LHCN-M2 (cell line): ENCODE measurements at places on chromosomes 2 and 18. TPM values are rescaled to one million over a fixed set of nuclear protein-coding genes. Genes with fewer than 3 reads are reported as not detected.
A peak's percentile ranks its signal among the peaks of the same experiment; 100 is the strongest.

DNA sequence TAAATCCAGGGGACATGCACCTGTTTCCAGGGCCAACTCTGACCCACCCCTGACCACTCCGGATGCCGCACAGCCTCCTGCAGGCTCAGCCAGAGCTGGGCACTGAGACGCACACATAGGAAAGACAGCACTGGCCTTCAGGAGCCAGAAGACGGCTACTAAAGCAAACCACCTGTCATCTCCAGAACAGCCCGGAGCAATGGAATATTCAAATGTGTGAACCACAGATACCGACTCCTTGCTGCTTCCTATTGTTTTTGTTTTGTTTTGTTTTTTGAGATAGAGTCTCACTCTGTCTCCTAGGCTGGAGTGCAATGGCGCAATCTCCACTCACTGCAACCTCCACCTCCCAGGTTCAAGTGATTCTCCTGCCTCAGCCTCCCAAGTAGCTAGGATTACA is 94.0 kb downstream of the LAMA1 start:
- no peak for DNase-seq

- no peak for DNase-seq
These were observed 6.0 kb upstream of the NFATC1 start for GRCh38 chr18:79389689-79390088.

GRCh38 chr2:69620870-69621269 is 22.7 kb downstream of the AAK1 start:
- no peak for DNase-seq

GRCh38 chr2:157194844-157195243 is 62.7 kb upstream of the GALNT5 start:
- no peak for DNase-seq

GRCh38 chr2:181266614-181267013 is 190.6 kb upstream of the ITGA4 start:
- no peak for DNase-seq

DNA sequence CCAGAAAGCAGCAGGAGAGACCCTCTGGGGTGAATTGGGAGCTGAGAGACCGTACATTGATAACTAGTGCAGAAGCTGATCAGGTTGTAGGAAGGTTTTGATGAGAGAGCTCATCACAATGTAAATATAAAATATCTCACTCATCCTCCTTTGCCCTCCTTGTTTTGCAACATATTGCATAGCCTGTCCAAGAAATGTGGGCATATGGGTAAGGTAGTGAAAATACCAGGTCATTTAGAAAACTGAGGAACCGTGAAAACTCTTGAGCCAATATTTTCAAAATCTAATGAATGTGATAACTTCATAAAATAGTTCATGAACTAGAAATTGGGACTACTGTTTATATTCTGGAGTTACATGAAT is 31.4 kb downstream of the C18orf54 start:
- no peak for DNase-seq

GRCh38 chr18:79789901-79790890 is 7.5 kb upstream of the KCNG2 start:
- DNase-seq, result no peak

DNA sequence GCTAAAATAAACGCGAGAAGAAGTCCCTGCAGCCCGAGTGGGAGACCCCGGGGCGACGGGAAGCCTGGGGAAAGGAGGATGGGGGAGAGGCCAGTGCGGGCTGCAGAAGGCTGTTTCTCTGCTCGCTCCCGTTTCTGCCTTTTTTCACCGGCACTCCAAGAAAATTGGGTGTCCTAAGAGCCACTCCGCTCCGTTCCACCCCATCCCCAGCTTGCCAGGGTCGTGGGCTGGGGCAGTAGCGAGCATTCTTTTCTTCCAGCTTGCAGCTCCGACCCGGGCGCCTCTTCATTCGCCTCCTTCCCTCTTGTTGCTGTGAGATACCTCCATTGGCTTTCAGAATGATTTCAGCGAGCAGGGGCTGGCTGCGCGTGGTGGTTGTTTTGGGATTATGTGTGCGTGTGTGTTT is 1.1 kb downstream of the HOXD3 start:
- no peak for DNase-seq

DNA sequence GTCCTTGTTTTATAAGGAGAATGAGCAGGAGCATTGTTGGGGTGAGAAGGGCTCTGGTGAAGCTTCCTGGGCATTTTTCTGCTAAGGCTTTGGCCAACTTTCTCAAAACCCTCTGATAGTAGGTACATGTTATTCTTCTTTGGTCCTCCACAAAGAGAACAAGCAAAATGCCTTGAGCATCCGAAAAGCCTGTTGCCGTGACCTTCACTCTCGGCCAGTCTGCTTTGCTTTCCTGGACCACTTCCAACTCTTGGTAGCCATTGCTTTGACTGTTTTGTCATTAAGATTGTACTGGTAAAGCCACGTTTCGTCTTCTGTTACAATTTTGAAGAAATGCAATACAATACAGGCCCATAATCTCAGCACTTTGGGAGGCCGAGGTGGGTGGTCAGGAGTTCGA is 27.4 kb upstream of the ALLC start:
- no peak for DNase-seq

GRCh38 chr2:68222287-68222686 is 30.0 kb downstream of the PPP3R1 start:
- no peak for DNase-seq

DNA sequence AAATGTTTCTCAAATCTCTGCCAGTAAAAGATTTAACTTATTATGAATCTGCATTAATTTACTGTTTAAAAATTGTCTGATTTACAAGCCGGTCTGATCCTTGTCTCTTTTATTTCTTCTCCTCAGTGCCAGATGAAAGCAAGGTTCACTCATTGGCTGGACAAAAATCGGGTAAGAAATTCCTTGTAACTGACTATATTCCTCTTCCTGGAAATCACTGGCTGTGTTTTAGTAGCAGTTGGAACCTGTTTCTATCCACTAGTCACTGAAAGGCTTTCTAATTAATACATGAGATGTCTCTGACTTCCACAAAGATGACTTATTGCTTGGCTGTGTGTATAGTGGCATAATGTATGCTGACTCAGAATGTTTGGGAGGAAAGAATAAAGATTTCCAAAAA is 436.6 kb upstream of the NRP2 start:
- DNase-seq, result peak; percentile 15

DNA sequence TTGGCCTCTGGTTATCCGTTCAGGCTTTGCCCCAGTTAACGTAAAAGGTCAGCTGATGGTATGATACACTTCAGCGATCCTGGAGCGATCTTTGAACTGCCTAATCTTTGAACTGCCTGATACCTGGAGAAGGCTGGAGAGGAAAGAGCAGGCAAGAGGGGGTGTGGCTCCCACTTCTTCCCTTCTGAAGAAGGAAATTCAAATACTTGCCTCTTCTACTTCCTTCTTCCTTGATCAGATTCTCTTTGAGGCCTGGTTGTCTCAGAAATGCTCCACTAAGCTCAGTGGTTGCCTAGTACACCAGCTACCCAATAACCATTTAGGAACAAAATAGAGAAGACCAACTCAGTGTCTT is 619 bp downstream of the GALM start:
- no peak for DNase-seq

GRCh38 chr2:111617299-111618225 is 266.4 kb downstream of the ANAPC1 start:
- DNase-seq, result no peak

- no peak for DNase-seq
These were observed 298.2 kb upstream of the HNRNPA3 start for GRCh38 chr2:176914371-176914770.

- DNase-seq, result no peak
These were observed 84.5 kb upstream of the MAPRE2 start for GRCh38 chr18:34956663-34957062.

DNA sequence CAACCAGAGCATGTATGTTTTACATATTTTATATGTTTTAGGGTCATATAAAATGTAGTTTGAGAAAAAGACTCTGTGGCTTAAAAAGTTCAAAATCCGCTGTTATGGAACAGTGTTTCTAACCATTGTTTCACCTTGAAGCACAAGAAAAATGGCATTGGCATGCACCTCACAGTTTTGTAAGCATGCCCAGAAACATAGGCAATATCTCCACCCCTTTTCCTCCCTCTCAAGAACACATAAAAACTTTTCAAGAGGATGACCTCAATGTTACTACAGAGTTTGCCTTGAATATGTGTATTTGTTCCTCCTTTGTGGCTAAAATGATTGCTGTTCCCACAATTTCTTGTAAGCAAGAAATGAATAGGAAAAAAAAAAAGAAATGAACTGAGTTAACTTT is 29.3 kb upstream of the SLC40A1 start:
- DNase-seq, result peak; percentile 13

GRCh38 chr2:173940208-173941020 is 24.8 kb downstream of the SP3 start:
- DNase-seq, result no peak

DNA sequence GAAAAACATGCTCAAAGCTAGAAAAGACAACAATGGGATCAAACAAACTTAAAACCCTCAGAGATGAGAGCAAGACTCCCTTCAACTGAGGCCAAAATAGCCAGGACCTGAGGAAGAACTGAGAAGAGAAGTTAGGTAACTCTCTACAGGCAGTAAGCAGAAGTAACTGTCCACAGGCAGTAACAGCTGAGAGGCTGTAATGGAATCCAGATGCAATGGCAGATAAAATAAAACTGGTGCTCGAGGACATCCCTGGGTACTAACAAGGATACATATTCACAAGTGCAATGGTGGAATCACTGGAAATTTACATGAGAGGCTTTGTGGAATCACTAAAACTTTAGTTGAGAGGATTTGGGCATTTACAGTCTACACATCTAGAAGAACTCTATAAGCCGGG is 30.4 kb upstream of the C2orf66 start:
- no peak for DNase-seq

DNA sequence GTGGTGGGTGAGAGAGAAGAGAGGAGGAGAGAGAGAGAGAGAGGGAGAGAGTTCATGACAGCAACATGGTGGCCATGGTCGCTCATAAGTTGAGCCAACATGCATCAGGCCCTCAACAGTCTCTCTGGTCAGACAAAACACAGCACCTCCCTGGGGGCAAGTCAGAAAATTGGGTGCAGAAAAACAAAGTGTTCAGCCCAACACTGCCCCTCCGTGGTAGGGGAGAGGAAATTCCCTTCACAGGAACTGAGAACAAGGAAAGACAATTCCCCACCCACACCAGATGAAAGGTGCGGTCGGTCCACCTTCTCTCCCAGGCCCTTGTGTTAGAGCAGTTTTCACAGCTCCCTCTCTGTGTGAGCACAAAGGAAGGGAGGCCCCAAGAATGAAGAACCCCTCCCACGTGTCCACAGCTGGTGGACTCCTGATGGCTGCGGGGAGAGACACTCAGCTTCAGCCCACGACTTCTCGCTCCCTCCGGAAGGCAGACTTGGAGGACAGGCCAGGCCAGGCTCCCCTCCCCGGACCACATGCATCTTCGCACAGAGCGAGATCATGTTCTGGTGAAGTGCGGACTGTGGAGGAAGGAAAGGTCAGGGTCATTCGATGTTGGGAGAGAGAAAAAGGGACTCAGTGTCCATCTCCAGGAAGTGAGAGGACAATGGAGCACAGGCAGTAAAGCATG is 181.7 kb downstream of the ANAPC1 start:
- DNase-seq, result peak; percentile 77

DNA sequence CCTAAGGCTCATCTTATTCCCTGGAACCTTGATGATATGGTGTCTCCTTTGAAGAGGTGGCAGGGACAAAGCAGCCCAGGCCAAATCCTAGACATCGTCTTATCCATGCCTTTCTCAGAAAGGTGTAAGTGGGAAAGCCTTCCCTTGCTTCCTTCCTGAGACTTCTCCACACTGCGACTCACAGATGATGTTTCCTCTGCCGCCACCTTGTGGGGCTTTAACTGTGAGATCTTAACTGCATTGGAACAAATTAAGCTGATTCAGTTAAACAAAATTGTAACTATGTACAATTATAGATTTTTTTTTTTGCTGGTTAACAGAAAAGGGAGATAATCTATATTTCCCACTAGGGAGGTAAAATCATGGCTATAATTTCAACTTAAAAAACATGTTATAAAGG is 10.0 kb upstream of the GCA start:
- peak; percentile 46 for DNase-seq

DNA sequence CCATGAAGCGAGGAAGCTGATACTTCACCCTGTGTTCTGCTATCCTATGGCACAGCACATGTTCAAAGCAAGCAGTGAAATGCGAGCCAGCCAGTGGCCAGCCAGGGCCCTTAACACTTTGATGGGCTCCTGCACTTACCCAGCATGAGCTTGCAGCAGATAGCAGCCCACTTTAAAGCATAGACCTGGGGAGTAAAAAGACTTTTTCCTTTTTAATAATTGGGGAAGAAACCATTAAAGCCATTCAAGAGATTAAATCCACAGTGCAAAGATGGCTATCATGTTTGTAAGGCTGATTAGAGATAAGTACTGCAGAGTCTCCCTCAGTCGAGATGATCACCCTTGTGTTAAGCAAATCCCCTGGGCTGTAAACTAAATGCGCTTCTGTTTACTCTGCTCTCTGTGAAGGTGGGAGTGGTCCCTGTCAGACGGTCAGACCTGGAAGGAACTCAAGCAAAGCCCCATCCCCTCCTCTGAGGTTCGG is 15.7 kb downstream of the CCBE1 start:
- no peak for DNase-seq

GRCh38 chr2:151945602-151946001 is 117.4 kb upstream of the ARL5A start:
- no peak for DNase-seq

GRCh38 chr2:164850235-164850634 is 8.6 kb upstream of the COBLL1 start:
- DNase-seq, result no peak

GRCh38 chr2:129935118-129935517 is 44.3 kb upstream of the RAB6C start:
- DNase-seq, result no peak

DNA sequence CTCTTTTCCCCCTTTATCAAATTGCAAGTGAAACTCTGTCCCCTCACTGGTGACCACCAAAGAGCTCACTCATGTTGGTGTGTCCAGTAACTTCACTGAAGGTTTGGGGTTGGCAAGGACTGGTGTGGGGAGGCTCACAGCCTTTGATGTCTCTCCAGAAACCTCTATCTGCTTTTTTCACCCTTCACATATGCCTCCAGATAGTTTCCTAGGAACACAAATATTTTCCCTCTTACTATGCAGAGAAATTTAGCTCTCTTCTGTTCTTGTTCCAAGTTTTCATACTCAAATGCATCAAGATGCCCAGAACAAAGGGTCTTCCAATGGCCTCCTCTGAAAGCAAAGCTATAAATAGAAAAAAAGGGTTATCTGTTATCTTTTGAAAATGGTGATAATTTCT is 20.7 kb downstream of the DTNA start:
- DNase-seq, result no peak

The RIT2 gene
- total RNA-seq, result not detected in 2 replicates

The CTNNA2 gene
- 0.06 TPM in 2 replicates for total RNA-seq

The MAP3K19 gene
- total RNA-seq, result not detected in 2 replicates

The PPM1B gene
- total RNA-seq, result 13.5 and 16.4 TPM in 2 replicates

The LRP1B gene
- under 0.01 and 0.11 TPM in 2 replicates for total RNA-seq

The LRP2 gene
- total RNA-seq, result not detected in 2 replicates

The ZNF396 gene
- 0.19 and 0.69 TPM in 2 replicates for total RNA-seq

The IL1RL2 gene
- total RNA-seq, result 0.57 and 1.2 TPM in 2 replicates

The FEV gene
- total RNA-seq, result not detected in 2 replicates

The SPDYA gene
- total RNA-seq, result 0.63 and 1.1 TPM in 2 replicates

The GPR39 gene
- 2.6 and 3.8 TPM in 2 replicates for total RNA-seq

The PTPN2 gene
- total RNA-seq, result 36.5 and 40.2 TPM in 2 replicates

The YPEL5 gene
- total RNA-seq, result 39.6 and 41.9 TPM in 2 replicates

The IMPA2 gene
- 15.9 and 16.8 TPM in 2 replicates for total RNA-seq

The TTN gene
- 2.0 and 5.5 TPM in 2 replicates for total RNA-seq

The SKOR2 gene
- not detected in 2 replicates for total RNA-seq

The DSG4 gene
- total RNA-seq, result not detected in 2 replicates

The PIEZO2 gene
- 3.3 and 10.4 TPM in 2 replicates for total RNA-seq

The INHA gene
- total RNA-seq, result not detected in 2 replicates

The COPS9 gene
- 132 and 140 TPM in 2 replicates for total RNA-seq

The ST3GAL5 gene
- total RNA-seq, result 34.4 and 55.0 TPM in 2 replicates

The SERPINB10 gene
- not detected in 2 replicates for total RNA-seq

The DSG1 gene
- not detected in 2 replicates for total RNA-seq

The ICA1L gene
- 2.9 and 6.0 TPM in 2 replicates for total RNA-seq

The PRKAG3 gene
- total RNA-seq, result 0.46 TPM in 1 of 2 replicates, not detected in the other
